Activated CD4-positive, alpha-beta T cell treated with anti-CD3 and anti-CD28 coated beads, Interleukin-2, amount 10 ng/mL, durations not matched to agents 7 days and 5 days (primary cell): ENCODE measurements at places on chromosomes 11 and 22. TPM values are rescaled to one million over a fixed set of nuclear protein-coding genes. Genes with fewer than 3 reads are reported as not detected.

- no peak for DNase-seq
- no peak overlapping the region for H3K27ac ChIP-seq
- no peak overlapping the region for H3K4me3 ChIP-seq
- no peaks in the 10 kb centered on the region for H3K36me3 ChIP-seq
Observed at GRCh38 chr22:37369483-37369882, 57.8 kb downstream of the ELFN2 start.

DNA sequence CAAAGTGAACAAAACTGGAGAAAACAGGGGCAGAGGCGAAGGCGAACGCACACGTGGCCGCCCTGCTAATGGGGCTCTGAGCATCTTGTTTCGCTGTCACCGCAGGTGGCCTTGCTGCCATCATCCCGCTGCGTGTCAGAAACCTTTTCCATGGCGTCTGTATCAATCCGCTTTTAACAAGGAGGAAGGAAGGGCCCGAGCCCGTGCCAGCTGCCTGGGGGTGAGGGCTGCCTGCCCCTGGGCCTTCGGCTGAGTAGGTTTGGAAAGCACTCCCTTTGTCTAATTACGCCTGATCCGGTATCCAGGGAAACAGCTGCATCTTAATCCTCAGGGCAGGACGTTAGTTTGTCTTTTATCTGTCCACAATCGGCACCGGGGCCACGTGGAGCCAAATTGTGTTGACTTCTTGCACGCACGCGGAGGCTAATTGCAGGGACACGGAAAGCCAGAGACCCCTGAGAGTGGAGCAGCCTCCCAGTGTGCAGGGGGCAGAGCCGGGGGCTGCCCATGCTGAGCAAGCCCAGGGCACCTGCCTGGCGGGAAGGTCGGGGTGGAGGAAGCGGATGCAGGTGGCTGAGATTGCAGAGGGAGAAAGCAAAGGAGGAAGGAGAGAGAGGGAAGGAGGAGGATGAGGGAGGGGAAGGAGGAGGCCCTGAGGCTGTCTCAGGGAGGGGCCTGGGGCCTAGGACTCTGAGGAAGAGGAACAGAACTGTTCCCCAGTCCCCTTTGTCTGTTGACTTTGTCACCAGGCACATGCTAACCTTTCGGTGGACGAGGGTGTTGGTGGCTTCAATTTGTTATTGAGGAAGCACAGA lies 19.2 kb upstream of the TH start:
- no peak overlapping the region for H3K4me3 ChIP-seq
- no peaks in the 10 kb centered on the region for H3K36me3 ChIP-seq
- no peak overlapping the region for H3K27ac ChIP-seq
- H3K27me3 ChIP-seq, result peaks cover 2% of the 10 kb centered on the region

GRCh38 chr22:36562261-36562835 lies 33.4 kb upstream of the EIF3D start:
- no peaks in the 10 kb centered on the region for H3K36me3 ChIP-seq
- no peak overlapping the region for H3K27ac ChIP-seq
- DNase-seq, result no peak
- H3K4me3 ChIP-seq, result no peak overlapping the region
- H3K4me1 ChIP-seq, result no peaks in the 10 kb centered on the region

GRCh38 chr11:41099654-41100053 lies 359.8 kb downstream of the LRRC4C start:
- no peaks in the 10 kb centered on the region for H3K27me3 ChIP-seq
- no peaks in the 10 kb centered on the region for H3K4me1 ChIP-seq
- no peak overlapping the region for H3K4me3 ChIP-seq
- no peaks in the 10 kb centered on the region for H3K36me3 ChIP-seq
- DNase-seq, result no peak

- no peaks in the 10 kb centered on the region for H3K27me3 ChIP-seq
- no peak overlapping the region for H3K27ac ChIP-seq
- no peaks in the 10 kb centered on the region for H3K36me3 ChIP-seq
- DNase-seq, result no peak
- H3K4me1 ChIP-seq, result no peaks in the 10 kb centered on the region
- H3K4me3 ChIP-seq, result no peak overlapping the region
Observed at GRCh38 chr11:79167510-79168188, 273.2 kb downstream of the TENM4 start.

GRCh38 chr11:46837860-46838259 lies 8.2 kb downstream of the CKAP5 start:
- H3K4me3 ChIP-seq, result no peak overlapping the region
- no peak for DNase-seq
- no peak overlapping the region for H3K27ac ChIP-seq
- H3K36me3 ChIP-seq, result peaks cover 19% of the 10 kb centered on the region
- H3K4me1 ChIP-seq, result peaks cover 24% of the 10 kb centered on the region

The SLC1A2 gene
- not detected for total RNA-seq

The MYO7A gene
- total RNA-seq, result 0.15 TPM

DNA sequence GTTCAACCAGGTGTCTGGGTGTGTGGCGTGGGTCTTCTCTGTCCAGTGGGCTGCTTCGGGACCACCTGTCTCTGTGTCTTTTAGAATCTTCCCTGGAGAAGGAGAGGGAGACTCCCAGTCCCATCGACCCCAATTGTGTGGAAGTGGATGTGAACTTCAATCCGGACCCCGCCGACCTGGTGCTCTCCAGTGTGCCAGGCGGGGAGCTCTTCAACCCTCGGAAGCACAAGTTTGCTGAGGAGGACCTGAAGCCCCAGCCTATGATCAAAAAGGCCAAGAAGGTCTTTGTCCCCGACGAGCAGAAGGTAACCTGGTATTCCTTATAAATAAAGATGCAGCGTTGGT lies 12.2 kb downstream of the TEF start:
- no peaks in the 10 kb centered on the region for H3K4me1 ChIP-seq
- DNase-seq, result no peak
- no peak overlapping the region for H3K4me3 ChIP-seq
- no peaks in the 10 kb centered on the region for H3K27me3 ChIP-seq
- H3K36me3 ChIP-seq, result no peaks in the 10 kb centered on the region
- no peak overlapping the region for H3K27ac ChIP-seq

GRCh38 chr11:104443387-104443786 lies 279.4 kb upstream of the PDGFD start:
- H3K4me3 ChIP-seq, result no peak overlapping the region
- no peaks in the 10 kb centered on the region for H3K36me3 ChIP-seq
- no peak for DNase-seq
- no peaks in the 10 kb centered on the region for H3K4me1 ChIP-seq

- H3K27me3 ChIP-seq, result no peaks in the 10 kb centered on the region
- H3K4me1 ChIP-seq, result peaks cover 39% of the 10 kb centered on the region
- H3K27ac ChIP-seq, result no peak overlapping the region
- H3K36me3 ChIP-seq, result peaks cover 51% of the 10 kb centered on the region
Observed at GRCh38 chr11:108224911-108225786, 2.3 kb downstream of the ATM start.

DNA sequence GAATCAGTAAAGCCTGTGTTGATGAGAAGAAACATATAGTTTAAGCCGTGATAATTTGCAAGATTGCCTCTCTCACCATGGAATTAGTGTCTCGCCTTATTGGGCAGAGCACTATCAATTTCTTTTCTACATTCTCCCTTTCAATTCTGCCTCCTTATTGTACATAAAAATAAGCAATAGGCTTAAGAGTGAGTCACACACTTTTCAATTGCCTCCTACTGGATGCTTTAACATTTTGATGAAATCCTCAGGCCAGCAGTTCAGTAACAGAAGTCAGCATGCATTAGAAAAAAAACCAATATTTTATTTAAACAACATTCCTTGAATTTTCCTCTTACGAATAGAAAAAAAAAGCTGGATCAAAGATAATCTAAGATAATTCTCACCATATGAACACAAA lies 33.8 kb upstream of the VWA5A start:
- peaks cover 33% of the 10 kb centered on the region for H3K27me3 ChIP-seq
- DNase-seq, result no peak
- no peaks in the 10 kb centered on the region for H3K36me3 ChIP-seq
- no peak overlapping the region for H3K4me3 ChIP-seq
- no peak overlapping the region for H3K27ac ChIP-seq

DNA sequence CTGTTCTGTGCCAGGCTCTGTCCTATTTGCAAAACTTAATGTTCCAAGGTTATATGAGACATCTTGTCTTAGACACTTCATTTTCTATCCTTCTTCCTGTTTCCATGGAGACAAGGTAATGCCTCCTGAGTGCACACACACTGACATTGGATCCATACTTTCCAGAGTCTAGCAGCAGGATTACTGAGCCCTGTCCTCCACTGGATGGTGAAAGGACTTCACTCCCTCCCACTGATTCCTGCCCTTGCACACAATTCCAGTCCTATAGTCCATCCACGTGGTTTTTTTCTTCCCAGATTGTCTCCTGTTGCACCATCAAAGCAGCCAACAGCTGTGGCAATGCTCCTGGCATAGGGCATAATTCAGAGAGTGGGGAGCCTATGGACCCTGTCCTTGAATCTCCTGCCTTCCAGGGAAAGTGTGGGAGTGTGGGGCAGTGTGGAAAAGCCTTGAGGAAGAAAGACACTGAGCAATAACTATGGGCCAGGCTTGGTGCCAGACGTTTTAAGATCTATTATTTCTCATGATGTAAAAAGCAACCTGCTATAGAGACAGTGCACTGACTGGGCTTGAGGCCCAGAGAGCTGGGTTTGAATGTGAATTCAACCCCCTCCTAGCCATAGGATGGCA lies 31.3 kb downstream of the SERPINH1 start:
- H3K27me3 ChIP-seq, result peaks cover 12% of the 10 kb centered on the region
- H3K36me3 ChIP-seq, result no peaks in the 10 kb centered on the region
- H3K27ac ChIP-seq, result no peak overlapping the region
- H3K4me3 ChIP-seq, result no peak overlapping the region
- no peak for DNase-seq

- H3K36me3 ChIP-seq, result peaks cover 26% of the 10 kb centered on the region
- no peaks in the 10 kb centered on the region for H3K27me3 ChIP-seq
- peaks cover 2% of the 10 kb centered on the region for H3K4me1 ChIP-seq
- H3K4me3 ChIP-seq, result no peak overlapping the region
- DNase-seq, result no peak
- no peak overlapping the region for H3K27ac ChIP-seq
Observed at GRCh38 chr22:21612858-21613257, 17.0 kb downstream of the YDJC start.

The ALDH3B1 gene
- not detected for total RNA-seq

- H3K36me3 ChIP-seq, result peaks cover 38% of the 10 kb centered on the region
- H3K27me3 ChIP-seq, result peaks cover 2% of the 10 kb centered on the region
- H3K4me3 ChIP-seq, result no peak overlapping the region
- H3K4me1 ChIP-seq, result peaks cover 67% of the 10 kb centered on the region
- DNase-seq, result no peak
Observed at GRCh38 chr11:7524462-7525235, 10.8 kb downstream of the PPFIBP2 start.

GRCh38 chr11:529728-530411 lies 5.5 kb downstream of the HRAS start:
- no peak for DNase-seq
- H3K4me3 ChIP-seq, result no peak overlapping the region
